ENCODE measurements at places on chromosomes 13 and 19.
A peak's percentile ranks its signal among the peaks of the same experiment; 100 is the strongest.

- no peak for DNase-seq
Observed at GRCh38 chr13:81106348-81106747, 765.4 kb upstream of the SPRY2 start.

- peak; percentile 50 for DNase-seq
Observed at GRCh38 chr19:3556978-3557460, 367 bp downstream of the MFSD12 start.

GRCh38 chr13:21402586-21403307 is 56.4 kb downstream of the ZDHHC20 start:
- DNase-seq = no peak

DNA sequence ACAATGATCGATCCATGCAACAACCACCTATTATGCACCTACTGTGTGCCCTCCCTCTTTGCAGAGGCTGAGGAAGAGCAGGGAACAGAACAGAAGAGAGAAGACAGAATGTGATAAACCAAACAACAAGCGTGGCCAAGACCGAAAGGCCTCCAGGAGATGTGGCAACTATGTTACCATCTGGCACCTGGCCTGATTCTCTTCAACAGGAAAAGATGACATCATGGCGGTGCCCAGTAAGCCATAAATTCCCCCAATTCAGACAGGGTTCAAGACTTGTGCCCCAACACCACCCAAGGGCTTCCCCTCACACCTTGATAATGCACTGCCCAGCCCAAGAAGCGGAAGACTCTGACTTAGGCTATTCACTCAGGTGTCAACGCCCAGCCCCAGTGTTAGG is 44.3 kb downstream of the SLC7A1 start:
- no peak for DNase-seq

DNA sequence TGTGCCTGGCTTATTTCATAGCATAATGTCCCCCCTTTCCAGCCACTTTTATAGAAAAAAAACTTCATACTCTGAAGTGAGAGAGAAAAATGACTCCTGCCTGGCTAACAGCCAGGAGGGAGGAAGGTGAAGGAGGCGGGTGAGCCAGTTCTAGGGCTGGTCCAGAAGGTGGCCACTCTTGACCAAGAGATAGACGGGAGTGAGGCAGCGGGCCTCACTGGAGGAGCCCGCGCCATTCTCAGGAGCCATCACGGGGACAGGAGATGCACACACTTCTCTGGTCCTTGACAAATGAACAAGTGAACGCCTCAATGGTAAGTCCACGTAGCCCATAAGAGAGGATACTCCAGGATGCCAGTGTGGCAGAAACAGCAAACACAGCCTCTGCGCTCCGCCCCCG is 231.4 kb downstream of the UQCRFS1 start:
- DNase-seq = no peak

DNA sequence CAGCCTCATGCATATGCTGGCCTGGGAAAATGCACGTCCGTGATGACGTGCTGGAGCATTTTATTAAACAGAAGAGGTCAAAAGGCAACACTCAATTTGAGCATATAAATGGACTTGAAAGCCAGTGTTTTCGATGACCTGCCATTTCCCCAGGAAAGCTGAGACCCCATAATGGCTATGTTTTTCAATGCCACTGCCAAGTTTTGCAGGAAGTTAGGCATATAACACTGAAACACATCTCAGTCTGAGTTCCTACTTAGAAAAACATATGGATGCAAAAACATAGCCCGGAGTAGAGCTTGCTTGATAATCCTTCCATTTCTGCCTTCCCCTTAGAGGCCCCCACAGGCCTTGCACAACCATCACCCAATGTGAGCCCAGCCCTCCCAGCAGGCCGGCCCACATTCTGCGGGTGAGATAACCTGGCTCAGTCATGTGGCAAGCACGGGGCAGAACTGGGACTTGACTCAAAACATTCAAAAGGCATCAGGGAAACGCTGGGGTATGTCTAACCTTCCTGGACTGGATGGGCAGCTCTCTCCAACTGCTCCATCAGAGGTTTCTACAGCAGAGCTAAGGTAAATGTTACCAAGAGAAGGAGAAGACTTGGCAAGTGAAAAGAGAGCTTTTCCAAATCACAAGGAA is 24.9 kb downstream of the EPS15L1 start:
- DNase-seq = no peak

DNA sequence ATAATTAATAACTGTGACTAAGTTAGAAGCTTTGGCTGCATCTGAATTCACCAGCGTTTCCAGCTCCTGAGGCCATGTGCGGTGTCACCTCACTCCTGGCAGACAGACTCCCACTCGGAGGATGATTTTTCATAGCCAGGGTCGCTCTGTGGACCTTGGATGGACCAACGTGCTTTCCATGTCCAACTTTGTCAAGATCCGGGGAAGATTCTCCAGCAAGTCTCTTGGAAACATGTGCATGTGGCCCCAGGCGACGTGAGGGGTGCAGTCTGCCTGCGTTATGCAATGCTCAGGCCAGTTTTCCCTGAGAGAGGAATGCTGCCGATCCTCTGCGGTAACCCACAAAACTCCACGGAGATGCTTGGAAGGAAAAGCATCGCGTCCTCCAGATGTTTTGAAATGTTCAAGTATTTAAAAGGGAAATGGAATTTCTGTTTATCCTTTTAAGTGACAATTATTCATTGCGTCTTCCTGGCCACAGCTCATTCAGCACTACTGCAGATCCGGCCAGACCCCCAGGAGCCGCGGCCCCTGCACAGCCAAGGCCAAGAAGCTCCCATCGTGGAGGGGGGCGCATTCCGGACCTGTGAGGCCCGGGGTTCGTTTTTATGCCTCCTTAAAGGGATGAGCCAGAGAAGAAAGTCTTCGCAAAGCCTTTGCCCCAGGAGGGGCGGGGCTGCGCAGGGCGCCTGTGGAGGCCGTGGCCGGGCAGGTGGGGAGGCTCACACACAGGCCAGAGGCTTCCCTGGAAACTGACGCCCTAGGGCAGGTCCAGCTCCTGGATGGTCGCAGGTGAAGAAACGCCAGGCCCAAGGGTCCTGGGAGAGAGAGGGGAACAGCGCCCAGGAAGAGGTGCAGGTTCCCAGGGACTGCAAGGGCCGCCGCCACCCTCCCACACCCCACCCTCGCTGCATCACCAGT is 46.0 kb downstream of the C13orf46 start:
- no peak for DNase-seq
